Sigmoid colon (tissue), 7 donors: ENCODE measurements at places on chromosomes 2 and 18.

- no peak for DNase-seq
These were observed 30.1 kb upstream of the CCL20 start for GRCh38 chr2:227783404-227784138.

GRCh38 chr18:36127836-36128529, 1.2 kb downstream of the SLC39A6 start:
- DNase-seq: no peak

GRCh38 chr2:168315331-168316072, 68.1 kb upstream of the STK39 start:
- DNase-seq: no peak

- no peak for DNase-seq
These were observed 25.7 kb upstream of the NCK2 start for GRCh38 chr2:105718846-105719481.

DNA sequence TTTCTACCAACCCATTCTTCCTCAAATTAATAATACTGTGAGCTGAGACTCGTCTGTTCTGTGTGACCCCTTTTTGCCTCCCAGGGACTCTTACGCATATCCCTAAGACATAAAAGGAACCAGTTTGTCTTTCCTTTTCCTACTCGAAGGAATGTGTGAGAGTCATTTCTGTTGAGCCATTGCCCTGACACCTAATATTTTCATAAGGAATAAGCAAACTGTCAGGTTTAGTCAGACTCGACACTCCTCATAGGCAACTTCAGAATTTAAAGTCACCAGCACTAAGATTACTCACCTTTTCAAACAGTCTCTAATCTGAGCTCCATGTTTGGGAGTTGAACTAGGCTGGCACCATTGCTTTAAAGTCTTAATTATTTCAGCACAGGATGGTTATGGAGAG, 305.5 kb downstream of the IKZF2 start:
- DNase-seq: no peak

- no peak for DNase-seq
These were observed 261.3 kb downstream of the CDH19 start for GRCh38 chr18:66342577-66342976.

- DNase-seq: peak; percentile 83
These were observed 37.9 kb downstream of the MOGAT1 start for GRCh38 chr2:222709191-222709891.
